Iris pigment epithelial cell (primary cell): ENCODE measurements at places on chromosomes 1 and 21.

DNA sequence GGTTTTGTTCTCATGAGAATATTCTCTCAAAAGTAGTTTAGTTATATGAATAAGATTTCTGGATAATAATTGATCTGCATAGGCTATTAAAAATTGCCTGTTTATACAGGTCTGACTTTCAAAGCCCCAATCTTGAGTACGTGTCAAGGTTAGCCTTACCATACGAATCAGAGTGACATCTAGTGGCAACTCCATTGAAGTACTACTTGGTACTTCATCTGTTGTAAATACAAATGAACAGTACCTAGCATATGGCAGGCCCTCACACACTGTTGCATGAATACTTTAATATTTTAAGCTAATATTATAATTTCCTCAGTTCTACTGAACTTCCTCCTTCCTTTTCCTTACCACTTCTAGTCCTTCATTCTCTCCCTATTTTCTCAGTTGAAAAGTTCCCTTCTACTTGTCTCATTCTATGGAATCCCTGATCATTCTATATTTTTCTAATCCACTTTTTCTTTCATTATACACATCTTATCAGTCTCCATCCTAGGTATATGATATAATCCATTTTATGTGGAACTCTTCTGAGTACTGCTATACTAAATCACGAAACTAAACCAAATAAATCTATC lies 101.2 kb downstream of the AKT3 start:
- peak; percentile 88 for DNase-seq

GRCh38 chr1:32111040-32111623 lies 3.3 kb downstream of the KPNA6 start:
- DNase-seq: no peak

DNA sequence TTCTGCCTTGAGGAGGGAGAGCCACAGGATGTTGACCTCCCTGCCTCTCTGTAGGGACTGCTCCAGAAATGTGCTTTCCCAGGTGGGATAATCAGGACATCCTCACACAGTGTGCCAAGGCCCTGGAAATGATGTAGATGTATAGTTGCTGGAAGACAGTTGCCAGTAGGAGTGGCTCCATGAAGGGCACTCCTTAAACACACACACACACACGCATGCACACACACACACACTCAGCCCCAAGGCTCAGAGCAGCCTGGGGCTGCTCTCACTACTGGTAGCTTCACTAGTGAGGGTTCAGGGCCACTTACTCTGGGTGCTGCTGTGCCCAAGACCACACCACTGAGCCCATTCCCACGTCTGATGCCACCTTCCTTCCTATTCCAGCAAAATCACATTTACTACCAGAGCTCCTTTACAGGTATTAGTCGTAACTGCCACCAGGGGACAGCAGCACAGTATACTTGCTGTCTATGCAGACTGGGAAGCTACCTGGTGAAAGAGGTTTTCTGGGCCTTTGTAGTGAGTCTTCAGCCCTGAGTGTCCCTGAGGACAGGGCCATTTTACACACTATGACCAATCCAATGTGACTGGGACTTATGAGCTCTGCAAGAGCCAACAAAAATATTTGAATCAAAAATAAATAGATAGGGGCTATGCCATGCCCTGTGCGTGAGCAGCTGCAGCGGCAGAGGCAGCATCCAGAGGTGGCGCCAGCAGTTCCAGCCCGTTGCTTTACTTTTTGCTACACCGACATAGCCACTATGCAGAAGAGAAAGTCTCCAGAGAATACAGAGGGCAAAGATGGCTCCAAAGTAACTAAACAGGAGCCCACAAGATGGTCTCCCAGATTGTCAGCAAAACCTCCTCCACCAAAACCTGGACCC lies 15.0 kb downstream of the CRNN start:
- no peak for DNase-seq

DNA sequence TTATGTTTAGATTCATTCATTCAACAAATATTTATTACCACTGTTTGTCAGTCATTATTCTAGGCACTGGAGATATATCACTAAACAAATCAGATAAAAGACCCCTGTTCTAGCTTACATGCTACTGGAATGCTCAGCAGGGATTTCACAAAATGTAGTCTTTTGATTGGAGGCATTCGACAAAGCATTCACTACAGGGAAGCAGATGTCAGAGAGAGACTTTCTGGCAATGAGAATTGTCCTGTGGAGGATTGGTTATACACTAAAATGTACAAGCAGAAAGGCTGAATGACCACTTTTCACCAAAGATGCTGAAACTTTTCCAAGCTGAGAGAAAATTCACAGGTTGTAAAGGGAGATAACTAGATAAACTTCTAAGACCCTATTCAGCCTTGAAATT lies 57.7 kb downstream of the SCMH1 start:
- DNase-seq: no peak
